COR-L47 (cell line): ENCODE measurements at places on chromosomes 5 and 9.

GRCh38 chr5:146825033-146825432, 53.5 kb downstream of the PPP2R2B start:
- no peak for DNase-seq

DNA sequence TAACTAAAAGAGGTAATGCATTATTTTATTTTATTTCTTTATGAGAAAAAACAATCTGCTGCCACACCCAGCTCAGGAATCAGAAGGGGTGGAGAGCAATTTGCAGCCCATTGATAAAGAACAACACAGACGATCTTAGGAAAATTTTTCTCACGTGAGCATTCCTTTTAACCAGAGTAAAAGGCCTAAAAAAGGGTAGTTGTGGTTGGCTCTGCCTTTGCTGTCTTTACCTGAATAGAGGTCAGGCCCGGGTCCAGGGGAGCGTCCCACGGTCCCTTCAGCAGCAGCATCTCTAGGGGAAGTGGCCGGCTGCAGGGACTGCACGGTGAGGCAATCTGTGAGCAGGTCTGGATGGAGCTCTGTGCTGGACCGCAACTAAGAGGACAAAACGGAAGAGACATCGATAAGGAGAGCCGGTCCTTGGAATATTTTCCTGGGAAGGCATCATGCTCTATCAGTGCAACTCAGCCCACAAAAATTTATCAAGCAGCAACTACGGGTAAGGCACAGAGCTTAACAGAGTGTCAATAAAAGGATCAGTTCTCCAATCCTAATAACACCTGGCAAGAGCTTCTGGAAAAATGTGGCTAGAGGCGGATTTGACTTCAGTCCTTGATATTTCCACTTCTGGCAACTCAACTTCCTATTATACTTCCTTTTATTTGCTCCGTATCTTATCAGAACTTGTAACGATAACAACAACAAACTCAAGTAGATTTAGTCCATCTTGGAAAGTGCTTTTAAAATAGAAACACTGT, 372.8 kb upstream of the RFX3 start:
- no peak for DNase-seq

- DNase-seq: no peak
Observed at GRCh38 chr9:99300603-99301002, 78.5 kb downstream of the SEC61B start.

- DNase-seq: no peak
Observed at GRCh38 chr5:57751710-57752109, 269.1 kb upstream of the ACTBL2 start.

GRCh38 chr5:123805300-123805699, 293.3 kb downstream of the CSNK1G3 start:
- DNase-seq: no peak

- no peak for DNase-seq
Observed at GRCh38 chr5:88203981-88204750, 64.5 kb downstream of the TMEM161B start.

DNA sequence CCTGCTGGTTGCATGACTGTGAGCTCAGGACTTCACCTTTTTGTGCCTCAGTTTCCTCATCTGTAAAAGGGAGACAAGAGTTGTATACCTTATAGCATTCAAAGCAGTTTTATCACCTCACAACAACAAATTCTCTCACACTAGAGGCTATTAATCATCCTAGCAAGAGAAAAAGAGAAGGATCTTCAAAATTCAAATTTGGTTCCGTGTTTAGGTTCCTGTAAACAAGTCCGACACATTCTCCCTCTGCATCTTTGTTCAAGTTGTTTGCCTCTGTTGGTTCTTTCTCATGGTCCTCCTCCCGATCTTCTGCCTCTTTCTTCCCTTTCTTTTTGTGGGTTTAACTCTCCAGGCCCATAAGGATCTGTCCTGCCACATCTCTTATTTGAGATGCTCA, 218.0 kb downstream of the PIK3R1 start:
- no peak for DNase-seq

- no peak for DNase-seq
Observed at GRCh38 chr9:115006660-115007059, 76.3 kb upstream of the TNFSF8 start.

DNA sequence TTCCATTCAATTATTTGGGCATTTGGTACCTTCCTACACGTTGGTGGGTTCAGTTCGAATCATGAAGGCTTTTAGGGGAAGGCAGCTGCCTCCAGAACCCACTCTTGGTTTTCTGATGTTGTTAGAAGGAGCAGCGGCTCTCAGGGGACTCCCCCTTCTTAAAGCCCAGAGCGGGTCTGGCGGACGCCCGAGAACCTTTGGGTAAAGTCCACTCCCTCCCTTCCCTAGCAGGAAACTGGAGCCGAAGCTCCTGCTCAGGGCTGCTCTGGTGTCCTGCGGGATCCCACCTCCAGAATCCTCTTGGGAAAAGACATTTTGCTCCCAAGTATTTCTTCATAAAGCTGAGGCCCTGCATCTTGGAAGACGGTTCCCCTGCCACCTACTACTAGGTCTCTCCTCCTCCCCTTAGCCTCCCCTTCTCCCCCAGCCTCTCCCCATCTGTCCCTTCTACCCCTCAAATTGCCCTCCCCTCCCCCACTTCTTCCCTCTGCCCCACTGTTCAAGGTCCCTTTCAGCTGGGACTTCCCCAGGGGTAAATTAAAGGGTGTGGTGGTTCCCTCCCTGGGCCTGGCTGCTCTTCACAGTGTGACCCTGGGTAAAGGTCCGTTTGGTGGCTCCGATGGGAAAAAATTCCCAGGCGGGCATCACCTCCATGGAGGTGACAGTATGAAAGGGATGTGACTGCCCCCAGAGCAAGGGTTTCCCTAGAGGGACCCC, 9.3 kb downstream of the IRX4 start:
- DNase-seq: no peak

DNA sequence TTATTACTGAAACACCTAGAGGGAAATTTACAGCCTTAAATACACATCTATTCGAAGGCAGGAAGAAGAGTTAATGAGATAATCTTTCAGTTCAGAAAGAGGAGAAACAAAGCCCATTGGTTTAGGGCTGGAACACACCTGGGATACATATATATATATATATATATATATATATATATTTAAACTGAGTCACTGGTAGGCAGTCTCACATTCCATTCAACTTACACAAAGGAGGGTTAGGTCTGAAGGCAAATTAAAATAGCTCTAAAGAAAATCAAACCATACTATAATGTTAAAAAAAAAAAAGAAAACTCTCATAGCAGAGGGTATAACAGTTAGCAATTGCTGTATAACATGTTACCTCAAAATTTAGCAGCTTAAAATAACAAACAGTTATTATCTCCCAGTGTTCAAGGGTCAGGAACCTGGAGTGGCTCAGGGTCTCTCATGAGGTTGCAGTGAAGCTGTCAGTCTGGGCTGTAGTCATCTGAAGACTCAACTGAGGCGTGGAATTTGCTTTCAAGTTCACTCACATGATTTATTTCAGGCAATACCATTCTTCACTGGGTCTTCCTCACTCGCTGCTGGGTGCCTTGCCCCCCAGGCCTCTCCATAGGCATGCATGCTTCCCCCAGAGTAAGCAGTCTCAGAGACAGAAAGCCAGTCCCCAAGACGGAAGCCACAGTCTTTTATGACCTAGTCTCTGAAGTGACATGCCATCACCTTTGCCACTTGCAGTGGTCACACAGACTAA, 332.8 kb downstream of the NSG2 start:
- DNase-seq: no peak

DNA sequence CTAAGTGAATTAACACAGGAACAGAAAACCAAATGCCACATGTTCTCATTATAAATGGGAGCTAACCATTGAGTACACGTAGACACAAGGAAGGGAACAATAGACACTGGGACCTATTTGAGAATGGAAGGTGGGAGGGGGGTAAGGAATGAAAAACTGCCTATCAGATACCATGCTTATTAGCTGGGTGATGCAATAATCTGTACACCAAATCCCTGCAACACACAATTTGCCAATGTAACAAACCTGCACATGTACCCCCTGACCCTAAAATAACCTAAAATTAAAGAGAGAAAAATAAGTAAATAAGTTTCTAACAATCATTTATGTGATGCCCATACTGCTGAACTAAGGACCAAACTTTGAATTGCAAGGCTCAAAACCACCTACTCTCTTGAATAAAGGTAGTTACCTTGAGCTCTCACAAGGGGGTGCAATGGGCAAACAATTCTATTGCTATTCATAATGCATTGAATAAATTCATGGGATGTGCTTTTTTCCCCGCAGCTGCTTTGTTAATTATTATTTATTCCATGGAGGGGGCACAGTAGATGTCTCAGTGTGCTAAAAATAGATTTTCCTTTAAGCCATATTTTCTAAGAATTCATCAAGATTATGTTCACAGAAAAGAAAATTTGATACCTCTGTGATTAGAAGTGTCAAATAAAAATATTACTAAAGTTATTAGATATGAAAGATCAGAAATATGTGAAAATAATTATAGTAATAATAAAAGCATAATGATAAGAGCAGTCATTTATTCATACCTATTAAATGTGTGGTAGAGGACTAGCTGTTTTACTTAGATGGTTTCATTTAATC, 76.2 kb upstream of the PTPN3 start:
- DNase-seq: peak; percentile 72

DNA sequence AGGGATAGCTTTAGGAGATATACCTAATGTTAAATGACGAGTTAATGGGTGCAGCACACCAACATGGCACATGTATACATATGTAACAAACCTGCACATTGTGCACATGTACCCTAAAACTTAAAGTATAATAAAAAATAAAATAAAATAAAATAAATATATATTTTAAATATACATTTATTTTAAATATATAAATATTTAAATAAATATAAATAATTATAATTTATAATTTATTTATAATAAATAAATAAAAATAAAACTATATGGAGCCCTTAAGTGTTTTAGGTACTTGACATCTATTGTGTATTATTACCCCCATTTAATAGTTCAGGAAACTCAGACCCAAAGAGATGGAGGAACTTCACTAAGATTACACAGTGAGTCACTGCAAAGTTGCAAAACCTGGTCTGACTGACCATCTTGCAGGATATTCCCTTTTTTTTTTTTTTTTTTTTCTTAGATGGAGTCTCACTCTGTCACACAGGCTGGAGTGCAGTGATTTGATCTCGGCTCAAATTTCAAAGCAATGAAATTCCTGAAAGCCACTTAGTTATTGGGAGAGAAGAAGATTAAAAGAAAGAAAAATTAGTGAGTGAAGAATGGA, 5.8 kb upstream of the C5orf52 start:
- DNase-seq: no peak

DNA sequence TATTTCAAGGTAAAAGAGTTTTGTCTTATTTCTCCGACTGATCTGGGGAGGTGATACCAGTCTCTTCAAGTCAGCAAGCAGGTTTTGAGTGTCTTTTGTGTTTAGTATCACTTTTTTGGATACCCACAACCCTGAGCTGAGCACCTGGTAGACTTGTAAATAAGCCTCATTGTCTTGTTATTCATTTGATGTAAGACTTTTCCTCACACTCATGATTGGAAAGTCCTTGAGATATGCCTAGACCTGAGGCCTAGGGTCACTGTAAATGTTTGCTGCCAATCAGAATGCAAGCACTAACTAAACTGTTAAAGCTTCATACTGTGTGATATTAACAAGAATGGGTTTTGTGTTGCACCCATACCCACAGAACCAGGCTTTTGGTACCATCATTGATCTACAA, 100.7 kb upstream of the CKMT2 start:
- DNase-seq: no peak
